ENCODE measurements at places on chromosomes 11 and 22.
A peak's percentile ranks its signal among the peaks of the same experiment; 100 is the strongest.

GRCh38 chr11:68266121-68266891, 5.5 kb downstream of the C11orf24 start:
- peak; percentile 8 for DNase-seq

- no peak for DNase-seq
Observed at GRCh38 chr11:65565624-65566453, 4.4 kb upstream of the ZNRD2 start.

DNA sequence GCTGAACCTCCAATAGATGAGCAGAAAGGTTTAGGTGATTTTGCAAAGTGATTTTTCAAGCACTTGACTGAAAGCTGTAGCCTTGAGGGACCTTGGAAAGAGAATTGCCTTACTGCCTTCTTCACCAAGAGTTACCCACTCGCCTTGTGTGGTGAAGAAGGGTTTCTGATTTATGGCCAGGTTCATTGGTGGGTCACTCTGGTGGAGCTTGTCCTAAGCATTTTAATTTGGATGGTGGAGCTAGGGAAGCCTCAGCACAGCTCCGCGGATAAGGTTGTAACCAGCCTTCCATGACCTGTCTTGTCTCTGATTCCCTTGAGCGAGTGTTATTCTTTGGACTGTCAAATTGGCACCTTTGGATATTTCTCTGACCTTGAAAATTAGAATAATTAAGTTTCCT, 226.4 kb downstream of the FAT3 start:
- no peak for DNase-seq

DNA sequence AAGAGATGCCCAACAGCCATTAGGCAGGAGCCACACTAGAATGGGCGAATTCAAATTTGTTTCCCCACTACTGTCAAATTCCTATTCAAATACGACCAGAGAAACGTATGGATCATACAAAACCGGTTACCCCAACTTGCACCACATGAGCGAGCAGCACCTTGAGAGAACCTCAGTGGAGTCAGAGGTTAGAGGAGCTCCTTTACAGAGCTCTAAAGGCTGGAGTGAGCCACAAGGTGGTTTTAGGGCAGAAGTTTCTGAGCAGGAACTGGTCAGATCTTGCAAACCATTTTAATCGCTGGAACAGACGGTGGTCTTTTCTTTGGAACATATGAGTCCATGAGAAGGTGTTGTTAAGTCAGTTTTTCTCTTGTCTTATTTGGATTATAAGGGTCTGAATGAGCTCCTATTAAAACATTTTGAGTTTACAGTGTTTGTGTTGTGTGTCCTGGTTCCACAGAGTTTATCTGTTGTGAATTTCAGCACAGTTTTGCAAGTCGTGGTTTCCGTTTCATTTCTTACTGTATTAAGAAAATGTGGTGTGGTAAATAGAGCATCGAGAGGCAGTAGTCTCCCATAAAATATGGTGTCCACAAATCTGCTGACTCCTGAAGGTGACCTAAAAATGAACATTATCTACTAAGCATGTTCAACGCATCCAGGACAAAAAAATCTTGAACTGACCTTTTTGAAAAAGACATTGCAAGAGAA, 471.7 kb downstream of the NTM start:
- no peak for DNase-seq

- no peak for DNase-seq
Observed at GRCh38 chr11:69665669-69666068, 9.5 kb downstream of the LTO1 start.

- no peak for DNase-seq
Observed at GRCh38 chr11:119713359-119714040, 15.5 kb downstream of the NECTIN1 start.

DNA sequence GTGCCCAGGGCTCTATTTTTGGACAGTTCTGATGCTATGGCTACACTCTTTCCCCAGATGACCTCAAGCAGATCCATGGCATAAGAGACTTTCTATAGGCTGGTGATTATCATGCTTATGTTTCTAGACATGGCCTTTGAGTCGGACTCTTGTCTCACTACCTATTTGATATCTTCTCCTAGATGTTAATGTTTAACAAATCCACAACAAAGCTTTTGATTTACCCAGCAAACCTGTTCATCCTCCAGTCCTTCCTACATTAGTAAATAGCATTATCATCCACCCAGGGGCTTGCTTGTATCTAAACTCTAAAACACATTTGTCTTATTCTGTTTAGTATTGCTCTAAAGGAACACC, 188.7 kb downstream of the CSNK2A3 start:
- DNase-seq: no peak

GRCh38 chr11:111792314-111792713, 26.1 kb upstream of the PPP2R1B start:
- no peak for DNase-seq
